ENCODE measurements at places on chromosomes 16 and 17.

- DNase-seq, result peak; percentile 47
These were observed 152.7 kb upstream of the CDH11 start for GRCh38 chr16:65274566-65274965.

GRCh38 chr17:10762037-10762436, 32.2 kb upstream of the TMEM220 start:
- no peak for DNase-seq

GRCh38 chr17:50866950-50867362, 802 bp upstream of the TOB1 start:
- DNase-seq, result no peak

DNA sequence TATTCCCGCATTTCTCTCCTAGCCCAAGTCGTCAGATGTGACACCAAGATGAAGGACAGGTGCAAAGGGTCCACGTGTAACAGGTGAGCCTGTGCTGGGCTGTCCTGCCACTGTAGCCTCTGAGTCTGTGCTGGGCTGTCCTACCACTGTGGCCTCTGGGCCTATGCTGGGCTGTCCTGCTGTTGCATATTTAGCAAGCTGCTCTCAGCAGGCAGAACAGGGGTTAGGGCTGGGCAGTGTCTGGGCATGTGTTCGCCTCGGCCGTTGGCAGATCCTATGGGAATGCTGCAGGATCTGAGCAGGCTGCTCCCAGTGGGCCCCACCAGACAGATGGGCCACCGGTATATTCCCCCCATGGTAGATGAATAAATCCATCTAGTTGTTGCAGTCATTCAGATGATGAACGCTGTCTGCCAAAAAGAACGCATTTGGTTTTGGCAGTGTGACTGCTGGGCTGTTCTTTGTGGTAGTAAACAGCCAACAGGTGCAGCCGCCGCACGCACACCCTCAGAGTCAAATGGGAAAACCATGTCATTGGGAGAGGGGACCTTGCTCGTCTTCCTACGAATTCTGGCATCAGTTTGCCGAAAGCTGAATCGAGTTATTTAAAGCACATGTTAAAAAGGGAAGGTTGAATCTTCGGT, 49.2 kb downstream of the CRISPLD2 start:
- no peak for DNase-seq

- no peak for DNase-seq
These were observed 25.1 kb upstream of the MED13 start for GRCh38 chr17:62090021-62090824.

DNA sequence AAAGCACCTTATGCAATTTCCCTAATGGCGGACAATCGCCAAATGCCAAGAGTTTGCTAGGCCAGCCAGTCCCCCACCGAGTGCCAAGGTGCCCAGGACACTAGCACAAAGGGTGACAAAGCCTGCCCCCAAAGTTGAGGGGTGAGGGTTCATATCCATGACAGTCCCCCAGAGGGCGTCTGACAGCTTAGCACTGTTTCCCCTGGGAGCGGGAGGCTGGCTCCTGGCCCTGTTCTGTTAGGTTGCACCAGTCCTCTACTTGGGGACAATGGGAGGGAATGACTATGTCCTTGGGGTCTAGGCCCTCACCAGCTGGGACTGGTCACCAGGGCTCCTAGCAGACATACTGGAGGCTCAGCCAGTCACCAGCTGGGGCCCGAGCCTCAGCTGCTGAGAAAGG, 66.9 kb downstream of the MYO18A start:
- DNase-seq, result no peak

DNA sequence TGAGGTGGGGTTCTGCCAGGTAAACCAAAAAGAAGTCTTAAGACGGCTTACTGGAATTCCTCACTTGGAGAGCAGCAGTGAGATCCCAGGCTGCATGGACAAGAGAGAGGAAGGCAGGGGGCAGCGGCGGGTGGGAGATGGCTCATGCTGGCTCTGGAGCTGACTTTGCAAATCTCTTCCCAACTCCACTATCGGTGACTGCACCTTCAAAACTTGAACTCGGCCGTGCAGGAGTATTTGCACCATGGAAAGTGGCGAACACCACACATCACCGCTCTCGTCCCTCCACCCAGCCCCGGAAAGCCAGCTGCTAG, 16.7 kb downstream of the CA5A start:
- DNase-seq, result no peak

DNA sequence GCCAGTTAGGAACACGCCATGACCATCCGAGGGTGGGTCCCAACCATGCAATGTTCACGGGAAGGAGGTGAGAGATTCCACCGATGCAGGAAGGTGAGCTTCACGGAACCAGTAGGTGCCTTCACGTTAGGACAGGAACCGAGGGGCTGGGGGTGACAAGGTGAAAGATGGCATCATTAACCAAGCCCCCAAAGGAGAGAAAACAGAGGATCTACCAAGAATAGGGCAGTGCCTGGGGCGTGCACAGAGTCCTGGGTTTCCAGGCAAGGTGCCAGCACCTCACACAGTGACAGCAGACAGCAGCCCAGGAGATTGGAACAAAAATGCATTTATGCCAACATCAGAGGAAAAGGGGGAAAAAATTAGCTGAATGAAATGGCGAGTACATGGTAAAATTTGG, 137.9 kb downstream of the GSG1L start:
- no peak for DNase-seq

DNA sequence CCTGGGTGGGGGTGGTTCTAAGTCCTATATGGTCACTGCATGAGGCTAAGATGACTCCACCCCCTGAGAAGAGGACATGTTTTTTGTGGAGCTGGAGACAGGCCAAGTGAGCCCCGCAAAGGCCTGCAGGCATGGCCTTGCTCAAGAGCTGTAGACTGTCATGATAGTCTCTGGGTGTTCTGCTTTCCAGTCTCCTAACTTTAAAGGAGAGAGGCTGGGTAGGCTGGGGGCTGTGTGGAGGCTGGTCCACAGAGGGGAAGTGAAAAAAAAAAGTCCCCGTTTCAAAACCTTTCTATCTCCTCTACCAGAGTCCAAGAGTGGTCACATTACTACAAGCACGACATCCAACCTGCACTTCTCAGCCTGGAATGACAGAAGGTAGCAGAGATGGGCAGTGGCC, 27.1 kb downstream of the CDRT4 start:
- DNase-seq, result no peak

DNA sequence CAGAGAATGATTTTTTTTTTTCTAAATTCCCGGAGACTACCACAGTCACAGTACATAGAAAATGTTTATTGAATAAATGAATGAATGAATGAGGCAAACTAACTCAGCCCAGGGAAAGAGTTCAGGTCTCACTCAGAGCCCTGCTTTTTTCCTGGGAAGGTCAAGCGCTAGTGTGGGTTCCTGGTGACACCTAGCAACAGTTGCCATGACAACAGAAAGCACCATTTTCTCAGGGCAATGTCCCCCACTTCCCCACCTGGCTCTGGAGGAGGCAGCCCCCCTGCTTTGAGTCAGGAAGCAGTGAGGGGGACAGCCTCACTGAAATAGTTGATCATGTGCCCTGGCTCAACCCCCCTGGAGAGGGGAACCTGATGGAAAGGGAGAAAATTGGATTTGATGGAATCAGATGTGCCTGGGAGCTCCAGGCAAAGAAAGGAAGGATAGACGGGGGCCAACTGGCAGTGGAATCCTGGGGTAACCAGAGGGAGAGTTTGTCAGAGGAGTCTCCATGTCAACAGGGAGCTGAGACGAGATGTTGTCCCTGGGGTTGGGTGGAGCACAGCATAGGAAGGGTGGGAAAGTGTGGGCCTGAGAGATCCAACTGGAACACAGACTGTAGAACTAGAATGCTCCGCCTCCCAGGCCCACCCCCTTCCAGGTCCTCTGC, 242.2 kb upstream of the CCL2 start:
- DNase-seq, result no peak

DNA sequence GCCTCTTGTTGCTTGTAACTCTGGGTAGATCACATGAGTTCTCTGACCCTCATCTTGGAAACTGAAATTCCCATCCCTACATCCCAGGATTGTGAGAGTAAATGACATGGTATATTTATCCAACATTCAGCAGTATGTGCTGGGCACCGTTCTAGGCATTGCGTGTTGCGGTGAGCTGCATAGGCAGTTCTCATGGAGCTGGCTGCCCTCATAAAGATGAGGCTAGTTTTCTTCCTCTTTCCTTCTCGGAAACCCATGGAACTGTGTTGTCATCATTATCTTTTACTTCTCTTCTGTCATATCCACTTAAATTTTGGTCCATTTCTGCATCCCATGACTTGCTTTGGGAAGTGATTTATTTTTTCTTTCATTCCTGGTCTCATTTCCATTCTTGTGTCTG, 17.2 kb downstream of the CMIP start:
- DNase-seq, result no peak

GRCh38 chr17:15145621-15146020, 119.5 kb downstream of the PMP22 start:
- DNase-seq, result no peak

GRCh38 chr16:68384288-68385161, 63.8 kb downstream of the SMPD3 start:
- DNase-seq, result no peak

DNA sequence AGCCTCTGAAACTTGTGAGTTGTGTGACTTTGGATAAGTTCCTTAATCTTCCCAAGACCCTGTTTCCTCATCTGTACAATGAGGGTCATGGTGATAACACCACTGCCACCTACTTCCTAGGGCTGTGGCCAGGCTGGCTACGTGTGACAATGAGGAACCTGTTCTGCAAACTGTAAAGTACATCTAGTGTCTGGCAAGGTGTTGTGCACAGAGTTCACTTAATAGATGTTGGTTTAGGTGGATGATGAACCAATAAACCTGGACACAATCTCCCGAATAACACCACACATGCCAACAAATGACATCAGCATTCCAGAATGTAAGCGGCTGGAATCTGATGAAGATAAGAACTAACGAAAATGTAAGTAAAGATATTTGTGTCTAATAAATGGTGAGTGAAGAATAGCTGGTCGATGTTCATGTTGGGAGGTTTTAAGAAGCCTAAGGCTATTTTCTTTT, 82.3 kb downstream of the MARCHF10 start:
- peak; percentile 39 for DNase-seq

GRCh38 chr17:67411397-67411796, 34.3 kb downstream of the PITPNC1 start:
- no peak for DNase-seq

GRCh38 chr16:88479793-88480760, 27.0 kb downstream of the ZFPM1 start:
- no peak for DNase-seq

DNA sequence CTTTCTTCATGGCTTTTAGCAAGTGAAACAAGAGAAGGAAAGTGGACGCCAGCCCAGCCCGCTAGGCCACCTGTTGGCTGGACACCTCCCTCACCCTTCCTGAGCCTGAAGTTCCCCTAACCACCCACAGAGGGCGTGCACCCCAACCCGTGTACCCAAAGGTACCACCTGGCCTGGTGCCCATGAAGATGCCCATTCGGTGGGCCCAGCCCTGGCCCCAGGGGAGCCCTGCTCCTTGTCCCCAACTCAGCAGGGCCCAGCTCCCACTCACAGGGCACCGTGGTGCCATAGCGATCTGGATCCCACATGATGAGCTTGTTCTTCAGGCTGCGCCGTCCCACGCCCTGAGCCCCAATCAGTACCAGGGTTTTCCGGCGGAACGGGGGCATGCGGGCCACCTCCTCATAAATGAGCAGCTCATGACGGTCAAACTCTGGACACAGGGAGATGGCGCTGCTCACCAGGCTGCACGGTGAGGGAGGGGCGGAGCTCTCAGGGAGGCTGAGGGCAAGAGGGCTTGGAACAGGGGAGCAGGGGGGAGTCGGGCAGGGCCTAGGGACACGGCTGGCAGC, 26.8 kb downstream of the MPP2 start:
- DNase-seq, result no peak

All from fibroblast of skin of right quadriceps (primary cell).